ENCODE measurements at places on chromosomes 5 and 9.

- no peak for DNase-seq
Measured at GRCh38 chr9:114014044-114014443, 64.1 kb downstream of the AMBP start.

DNA sequence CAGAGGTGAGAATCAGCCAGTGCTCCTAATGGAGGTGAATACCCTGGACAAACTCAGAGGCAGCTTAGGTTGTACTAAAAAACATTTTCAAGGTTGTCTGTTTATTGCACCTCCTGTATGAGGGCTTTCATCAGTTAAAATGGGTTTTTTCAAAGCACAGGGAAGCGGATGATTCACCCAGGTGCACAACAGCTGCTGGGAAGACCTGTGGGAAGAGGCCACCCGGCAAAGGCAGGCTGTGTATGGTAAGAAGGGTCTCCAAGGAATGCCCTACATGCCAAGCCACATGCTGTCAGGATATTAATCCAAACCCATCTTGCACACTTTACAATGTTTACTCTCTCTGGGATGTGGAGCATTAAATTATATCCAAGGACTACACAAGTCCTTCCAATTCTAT lies 14.7 kb downstream of the SIL1 start:
- no peak for DNase-seq

GRCh38 chr5:172883066-172883465 lies 49.0 kb downstream of the ERGIC1 start:
- DNase-seq: no peak

DNA sequence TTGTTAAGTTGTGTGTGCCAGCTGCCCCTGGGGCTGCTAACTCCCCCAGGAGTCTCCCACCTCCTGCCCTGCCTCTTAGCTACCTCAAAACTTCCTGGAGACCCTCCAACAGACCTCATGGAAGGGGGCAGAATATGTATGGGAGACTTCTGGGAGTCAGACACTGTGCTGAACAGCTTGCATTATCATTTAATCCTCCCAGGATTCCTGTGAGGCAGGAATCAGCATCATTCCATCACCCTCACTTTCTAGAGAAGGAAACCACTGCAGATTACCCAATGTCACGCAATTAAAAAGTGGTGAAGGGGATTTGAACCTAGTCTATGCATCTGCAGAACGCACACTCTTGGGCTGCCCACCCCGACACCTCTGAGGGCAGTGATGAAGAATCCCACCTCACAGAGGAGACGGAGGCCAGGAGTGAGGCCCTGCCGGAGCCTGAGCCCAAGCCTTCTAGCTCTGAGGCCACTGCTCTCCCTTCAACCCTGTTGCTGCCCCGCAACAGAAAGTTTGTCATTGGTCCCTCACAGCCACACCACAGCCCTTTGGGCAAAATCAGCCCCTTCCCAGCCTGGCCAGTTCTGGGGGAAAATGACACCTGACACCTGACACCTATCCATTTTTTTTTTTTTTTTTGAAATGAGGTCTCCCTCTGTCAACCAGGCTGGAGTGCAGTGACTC lies 30.3 kb upstream of the IL17B start:
- DNase-seq: no peak

DNA sequence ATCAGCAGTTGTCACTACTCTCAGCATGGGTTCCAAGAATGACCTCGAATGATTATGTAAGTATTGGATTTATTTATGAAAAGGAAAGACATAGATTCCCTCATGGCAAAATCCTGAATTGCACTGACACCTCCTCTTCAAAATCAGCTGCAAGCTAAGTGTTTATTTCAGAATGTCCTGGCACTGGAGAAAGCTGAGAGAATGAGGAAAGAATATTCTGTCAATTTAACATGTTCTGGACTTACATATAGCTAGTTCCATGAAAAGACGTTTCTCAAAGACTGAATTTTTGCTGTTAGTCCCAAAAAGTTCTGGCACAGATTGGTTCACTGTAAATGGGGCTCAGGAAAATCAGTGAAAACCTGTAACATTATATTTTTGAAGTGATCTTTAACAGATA lies 120.3 kb downstream of the NREP start:
- no peak for DNase-seq

Measured in CD4-positive, alpha-beta T cell treated with Interleukin-10 for 1 hour (primary cell).